ENCODE measurements at places on chromosomes 16 and 17.

DNA sequence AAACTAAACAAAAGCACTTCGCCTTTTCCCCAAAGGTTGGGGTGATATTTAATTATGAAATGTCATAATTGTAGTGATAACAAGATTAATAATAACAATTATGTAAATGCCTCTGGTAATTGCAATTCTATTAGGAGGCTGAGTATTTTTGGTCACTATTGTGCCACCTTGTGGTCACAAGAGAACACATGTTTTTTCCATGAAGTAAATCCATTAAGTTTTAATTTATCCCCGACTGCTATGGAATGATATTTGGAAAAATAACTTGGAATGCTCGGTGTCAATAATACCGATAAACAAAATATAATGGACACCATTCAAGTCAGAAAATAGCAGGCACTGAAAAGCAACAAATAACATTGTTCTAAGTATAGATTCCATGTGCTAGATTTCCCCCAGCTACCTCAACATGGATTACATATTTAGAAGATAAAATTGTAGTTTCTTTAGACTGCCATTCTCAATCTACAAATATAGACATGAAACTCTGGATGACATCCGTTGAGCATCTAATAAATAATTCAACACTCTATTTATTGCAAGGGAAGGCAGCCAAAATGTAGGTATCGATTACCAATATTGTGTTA lies 25.0 kb upstream of the KCNJ2 start:
- DNase-seq = no peak

DNA sequence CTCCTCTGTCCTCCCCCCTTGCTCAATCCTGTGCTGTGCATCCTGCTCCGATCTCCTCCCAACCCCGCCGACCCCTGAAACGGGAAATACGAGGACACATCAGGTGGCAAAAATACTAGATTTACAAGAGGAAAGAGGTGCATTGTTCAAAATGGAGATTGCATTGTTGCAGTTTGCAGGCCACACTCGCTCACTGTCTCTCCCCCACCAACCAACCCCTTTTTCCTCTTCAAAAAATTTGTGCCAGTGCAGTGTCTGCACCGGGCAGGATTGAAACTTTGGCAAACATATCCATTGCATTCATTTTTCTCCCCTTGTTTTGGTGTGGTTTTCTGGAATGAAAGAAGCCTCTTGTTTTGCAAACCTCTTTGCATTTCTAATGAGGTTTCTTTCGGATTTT lies 61.0 kb downstream of the RNF135 start:
- DNase-seq = no peak

DNA sequence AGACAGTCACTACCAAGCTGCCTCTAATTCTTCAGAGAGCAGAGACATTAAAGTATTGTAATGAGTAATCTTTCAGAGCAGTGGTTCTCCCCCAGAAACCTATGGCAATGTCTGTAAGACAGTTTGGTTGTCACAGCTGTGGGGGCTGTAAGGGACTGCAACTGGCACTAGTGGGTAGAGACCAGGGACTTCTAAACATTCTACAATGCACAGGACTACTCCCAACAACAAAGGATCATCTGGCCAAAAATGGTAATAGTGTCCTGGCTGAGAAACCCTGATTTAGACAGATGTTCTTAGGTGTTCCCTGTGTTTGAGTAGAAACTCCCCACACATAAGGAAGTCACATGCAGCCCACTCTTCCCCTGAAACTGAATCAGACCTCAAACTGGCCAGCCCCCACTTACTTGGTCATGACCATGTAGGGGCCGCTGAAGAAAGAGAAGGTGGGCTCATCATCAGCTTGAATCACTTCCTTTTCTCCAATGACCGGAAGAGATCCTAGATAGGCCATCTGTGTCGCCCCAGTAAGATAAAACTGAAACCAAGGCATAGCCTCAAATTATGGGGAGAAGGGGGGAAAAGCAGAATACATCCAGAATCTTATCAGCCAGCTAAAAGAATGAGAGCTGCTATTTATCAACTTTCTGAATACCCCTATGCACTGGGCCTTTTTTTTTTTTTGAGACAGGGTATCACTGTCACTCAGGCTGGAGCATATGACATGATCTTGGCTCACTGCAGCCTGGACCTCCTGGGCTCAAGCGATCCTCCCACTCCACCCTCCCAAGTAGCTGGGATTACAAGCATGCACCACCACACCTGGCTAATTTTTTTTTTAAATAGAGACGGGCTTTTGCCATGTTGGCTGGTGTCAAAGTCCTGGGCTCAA lies 75.8 kb downstream of the TEX14 start:
- no peak for DNase-seq

DNA sequence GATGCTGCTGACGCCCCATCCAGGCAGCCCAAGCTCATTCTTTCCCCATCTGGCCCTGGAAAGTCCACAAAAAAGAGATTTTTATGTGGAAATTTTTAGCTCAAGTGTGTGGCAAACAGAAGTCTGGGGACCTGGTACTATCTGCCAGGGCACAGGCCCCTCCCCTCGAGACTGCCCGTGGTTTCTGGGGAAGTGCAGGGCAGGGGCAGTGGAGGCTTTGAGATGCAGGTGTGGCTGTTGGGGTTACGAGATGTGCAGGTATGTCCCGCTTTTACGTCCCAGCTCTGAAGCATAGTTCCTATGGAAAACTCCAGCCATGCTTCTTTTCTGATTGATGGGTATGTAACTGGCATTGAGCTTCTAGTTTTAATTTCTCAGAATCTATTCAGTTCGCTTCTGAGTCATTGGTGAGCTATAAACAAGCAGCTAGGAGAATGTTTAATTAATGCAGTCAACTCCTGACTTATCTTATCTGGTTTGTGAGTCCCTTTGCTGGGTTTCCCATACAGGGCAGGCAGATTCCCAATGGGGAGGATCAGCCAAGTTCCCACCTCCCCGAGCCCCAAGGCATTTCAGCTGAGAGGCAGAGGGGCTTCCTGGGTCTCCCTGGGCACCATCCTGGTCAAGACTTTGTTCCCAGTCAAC lies 16.2 kb downstream of the TBX4 start:
- DNase-seq = no peak

- DNase-seq = no peak
These were observed 11.4 kb downstream of the CFAP97D1 start for GRCh38 chr17:43791589-43791988.

- DNase-seq = no peak
These were observed 207.3 kb downstream of the NTN1 start for GRCh38 chr17:9228408-9229159.

DNA sequence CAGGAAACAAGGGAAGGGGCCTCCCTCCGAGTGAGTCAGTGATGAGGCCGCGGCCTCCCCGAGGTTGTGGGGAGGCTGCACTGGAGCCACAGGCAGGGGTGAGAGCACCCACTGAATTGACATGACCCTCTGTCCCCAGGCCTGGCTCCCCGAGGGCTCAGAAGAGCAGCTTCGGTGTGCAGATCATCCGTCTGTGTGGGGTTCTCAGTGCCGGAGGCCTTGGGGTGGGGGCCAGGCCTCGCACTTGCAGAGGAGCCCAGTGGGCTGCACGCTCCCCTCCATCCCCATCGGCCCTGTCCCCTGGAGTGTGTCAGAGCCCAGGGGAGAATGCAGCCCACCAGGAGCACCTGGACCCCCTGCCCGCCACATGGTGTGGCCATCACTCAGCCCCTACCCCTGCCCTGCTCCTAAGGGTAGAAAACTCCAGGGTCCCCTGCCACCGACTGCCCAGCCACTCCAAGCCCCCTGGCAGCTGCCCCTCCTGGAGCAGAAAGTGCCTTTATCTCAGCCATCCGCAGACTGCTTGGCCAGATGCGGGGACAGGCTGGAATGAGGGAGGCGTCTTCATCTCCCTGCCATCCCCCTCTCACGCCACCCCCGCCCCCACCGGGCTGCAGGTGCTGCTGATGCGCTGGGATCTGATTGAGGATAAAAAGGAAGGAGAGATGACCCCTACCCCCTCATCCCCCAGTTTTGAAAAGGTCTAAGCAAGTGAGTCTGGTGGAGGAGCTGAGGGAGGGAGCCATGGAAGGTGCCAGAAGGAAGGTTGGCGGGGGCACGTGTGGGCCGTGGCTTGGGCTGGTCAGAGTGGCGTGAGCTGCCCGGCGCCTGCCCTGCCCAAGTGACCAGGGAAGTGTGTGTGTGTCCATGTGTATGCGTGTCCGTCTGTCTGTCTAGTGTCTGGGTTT lies 358.3 kb downstream of the SEC14L1 start:
- DNase-seq = no peak

GRCh38 chr16:52740333-52740732 lies 193.4 kb upstream of the TOX3 start:
- no peak for DNase-seq

GRCh38 chr16:22671301-22672076 lies 142.5 kb upstream of the HS3ST2 start:
- DNase-seq = no peak

DNA sequence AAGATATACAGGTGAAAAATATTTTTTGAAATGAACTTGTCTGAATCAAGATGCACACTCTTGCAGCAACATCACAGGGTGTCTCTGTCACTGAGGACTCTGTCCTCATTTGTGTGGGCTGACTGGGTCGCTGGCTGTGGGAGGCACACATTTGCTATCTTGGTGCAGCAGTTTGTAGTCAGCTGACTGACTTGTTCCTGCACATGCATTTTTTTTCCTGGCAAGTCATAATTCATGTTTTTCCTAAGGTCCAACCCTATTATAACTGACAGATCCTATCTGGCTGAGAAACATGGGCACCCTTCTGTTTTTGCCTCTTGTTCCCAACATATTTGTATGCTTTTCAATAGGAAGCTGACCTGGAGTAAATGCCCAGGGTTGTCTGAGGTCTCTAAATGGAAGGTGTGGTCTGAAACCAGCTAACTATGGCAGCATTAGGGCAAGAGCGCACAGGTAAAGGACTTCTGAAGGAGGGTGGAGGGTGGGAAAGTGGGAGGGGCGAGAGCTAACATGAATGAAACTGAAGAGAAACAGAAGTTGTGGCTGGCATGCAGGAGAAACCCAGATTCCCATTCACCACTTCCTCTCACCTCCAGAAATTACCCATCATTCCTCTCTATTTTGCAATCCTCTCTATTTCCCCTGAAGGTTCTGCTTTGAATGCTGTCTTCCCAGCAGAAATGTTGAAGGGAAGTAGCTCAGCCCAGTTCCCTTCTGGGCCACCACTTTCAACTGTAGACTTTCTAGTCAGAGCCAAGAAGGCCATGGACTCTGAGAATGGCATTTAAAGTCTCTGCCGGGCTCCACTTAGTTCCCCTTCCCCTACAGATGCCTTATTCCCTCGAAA lies 166.1 kb downstream of the PRKCA start:
- no peak for DNase-seq

- no peak for DNase-seq
These were observed 3.4 kb downstream of the MNT start for GRCh38 chr17:2397247-2398171.

GRCh38 chr17:4326608-4327007 lies 39.9 kb downstream of the UBE2G1 start:
- DNase-seq = no peak

GRCh38 chr16:17839272-17839671 lies 368.5 kb upstream of the XYLT1 start:
- no peak for DNase-seq

DNA sequence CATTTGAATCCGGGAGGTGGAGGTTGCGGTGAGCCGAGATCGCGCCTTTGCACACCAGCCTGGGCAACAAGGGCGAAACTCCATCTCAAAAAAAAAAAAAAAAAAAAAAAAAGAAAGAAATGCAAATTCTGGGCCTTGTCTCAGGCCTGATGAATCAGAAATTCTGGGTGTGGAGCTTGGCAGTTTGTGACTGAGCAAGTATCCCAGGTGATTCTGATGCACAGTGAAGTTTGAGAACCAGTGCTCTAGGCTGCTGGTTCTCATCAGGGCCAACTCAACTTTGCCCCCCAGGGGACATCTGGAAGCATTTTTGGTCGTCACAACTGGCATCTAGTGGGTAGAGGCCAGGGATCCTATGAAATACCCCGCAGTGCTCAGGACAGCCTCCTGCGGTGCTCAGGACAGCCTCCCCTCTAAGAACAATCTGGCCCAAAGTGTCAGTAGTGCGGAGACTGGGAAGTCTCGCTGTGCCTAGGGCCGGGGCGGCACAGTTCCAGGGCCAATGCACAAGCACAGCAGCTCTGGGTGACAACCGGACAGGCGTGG lies 55.9 kb downstream of the SDK2 start:
- DNase-seq = no peak

DNA sequence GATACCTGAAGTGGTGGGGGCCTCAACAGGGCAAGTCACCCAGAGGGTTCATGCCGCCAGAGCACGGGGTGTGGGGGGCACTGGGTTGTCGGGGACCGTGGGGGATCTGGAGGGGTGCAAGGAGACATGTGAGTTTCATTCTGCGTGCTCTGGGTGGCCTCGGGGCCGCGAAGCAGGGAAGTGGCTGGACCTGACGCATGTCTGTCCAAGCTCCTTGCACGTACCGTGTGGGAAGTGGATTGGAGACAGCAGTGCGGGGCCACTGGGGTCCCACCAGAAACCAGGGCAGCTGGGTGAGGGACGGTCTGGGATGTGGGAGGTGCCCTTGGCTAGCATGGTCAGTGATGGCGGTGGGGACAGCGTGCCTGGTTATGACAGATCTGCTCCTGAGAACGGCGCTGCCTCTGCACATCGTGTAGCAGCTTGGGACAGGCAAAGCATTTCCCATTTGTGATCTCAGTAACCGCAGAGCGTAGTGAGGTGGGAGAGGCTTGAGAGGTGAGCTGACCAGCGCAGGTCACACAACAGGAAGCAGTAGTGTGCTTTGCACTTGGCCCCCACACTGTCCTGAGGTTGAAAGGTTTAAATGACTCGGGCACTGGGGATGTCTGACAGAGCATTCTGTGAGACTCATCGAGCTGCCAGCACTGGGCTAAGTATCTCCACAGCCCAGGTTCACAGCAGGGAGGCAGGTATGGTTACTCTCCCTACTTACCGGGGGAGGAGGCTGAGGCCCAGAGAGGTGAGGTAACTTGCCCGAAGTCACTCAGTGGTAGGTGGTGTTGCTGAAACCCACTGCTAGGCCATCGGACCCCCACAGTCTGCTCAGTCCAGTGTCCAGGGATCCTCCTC lies 114.4 kb downstream of the SOCS1 start:
- no peak for DNase-seq

DNA sequence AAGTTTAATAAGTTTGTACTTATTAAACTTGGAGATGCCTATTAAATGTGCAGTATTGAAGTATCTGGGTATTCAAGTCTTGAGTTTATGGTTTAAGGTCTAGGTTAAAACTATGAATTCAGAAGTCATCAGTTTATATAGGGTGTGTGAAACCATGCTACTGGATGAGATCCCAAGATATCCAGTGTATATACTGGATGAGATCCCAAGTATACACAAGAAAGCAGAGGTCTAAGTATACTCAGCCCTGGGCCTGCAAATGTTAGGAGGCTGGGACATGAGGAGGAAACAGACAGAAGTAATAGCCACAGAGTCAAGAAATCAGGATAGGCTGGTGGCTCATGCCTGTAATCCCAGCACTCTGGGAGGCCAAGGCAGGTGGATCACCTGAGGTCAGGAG lies 194.4 kb upstream of the AXIN2 start:
- no peak for DNase-seq
